ENCODE measurements at places on chromosomes 2 and 18.

GRCh38 chr2:191198271-191198670, 46.9 kb upstream of the MYO1B start:
- no peak for DNase-seq

GRCh38 chr18:57982372-57983021, 61.5 kb upstream of the NEDD4L start:
- DNase-seq = no peak

DNA sequence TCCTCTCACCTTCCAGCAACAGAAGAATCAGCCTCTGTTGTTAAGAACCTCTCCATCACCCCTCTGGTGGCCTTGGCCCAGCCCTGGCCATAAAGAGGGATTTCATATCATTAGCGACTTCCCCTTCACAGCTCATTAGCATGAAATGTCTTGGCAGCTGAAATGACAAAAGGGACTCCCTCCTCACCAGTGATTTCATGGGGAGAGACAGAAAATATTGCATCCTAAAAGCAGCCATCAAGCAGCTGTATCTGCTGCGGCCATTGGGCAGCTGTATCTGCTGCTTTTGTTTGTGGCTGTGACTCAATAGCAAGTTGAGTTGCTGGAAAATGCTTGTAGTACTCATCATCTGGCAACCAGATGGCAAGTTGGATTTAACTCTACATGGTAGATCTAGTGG, 105.9 kb upstream of the RMDN2 start:
- no peak for DNase-seq

DNA sequence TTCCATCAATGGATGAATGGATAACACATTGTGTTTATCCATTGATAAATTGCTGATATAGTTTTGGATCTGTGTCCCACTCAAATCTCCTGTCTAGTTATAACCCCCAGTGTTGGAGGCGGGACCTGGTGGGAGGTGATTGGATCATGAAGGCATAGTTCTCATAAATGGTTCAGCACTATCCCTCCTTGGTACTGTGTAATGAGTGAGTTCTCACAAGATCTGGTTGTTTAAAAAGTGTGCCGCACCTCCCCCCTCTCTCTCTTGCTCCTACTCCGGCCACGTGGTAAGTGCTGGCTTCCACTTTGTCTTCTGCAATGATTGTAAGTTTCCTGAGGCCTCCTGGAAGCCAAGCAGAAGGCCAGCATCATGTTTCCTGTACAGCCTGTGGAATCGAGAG, 23.9 kb upstream of the SPATA3 start:
- no peak for DNase-seq

- DNase-seq = no peak
Measured at GRCh38 chr2:24850944-24851343, 57.7 kb downstream of the CENPO start.
